ENCODE measurements at places on chromosomes 16 and 17.
A peak's percentile ranks its signal among the peaks of the same experiment; 100 is the strongest.

DNA sequence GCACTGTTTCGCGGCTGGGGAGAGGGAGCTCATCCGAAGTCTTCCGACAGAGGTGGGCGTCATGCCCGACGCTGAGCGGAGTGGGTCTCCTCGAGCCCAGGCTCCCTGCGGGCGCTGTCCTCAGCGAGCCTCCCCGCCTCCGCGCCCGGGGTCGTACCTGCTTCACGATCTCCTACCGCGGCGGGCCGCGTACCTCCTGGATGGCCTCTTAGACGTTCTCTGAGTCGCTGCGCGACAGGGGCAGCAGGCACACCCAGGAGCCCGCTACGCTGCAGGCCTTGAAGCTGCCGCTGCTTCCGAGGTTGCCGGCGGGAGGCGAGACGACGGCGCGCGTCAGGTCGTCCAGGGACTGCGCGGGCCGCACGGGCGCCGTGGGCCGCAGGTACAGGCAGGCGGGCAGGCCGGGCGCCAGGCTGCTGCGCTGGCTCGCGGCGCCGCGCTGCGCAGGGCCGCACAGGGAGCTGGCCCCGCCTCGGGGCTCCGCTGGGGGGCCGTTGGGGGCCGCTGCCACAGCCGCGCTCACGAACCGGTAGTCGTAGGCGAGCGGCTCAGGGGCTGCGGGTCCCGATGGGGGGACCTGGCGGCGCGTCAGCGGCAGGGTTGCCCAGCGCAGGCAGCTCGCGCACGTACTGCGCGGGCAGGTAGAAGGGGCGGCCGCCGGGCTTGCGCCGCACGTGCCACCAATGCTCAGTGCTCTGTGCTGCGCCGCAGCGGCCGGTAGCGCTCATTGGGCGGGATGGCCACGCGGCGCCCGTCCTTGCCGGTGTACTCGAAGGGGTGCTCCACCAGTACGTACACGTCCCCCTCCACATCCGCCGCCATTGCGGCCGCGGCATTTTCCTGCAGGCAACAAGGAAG is 116.4 kb upstream of the SMURF2 start:
- DNase-seq, result peak; percentile 7

DNA sequence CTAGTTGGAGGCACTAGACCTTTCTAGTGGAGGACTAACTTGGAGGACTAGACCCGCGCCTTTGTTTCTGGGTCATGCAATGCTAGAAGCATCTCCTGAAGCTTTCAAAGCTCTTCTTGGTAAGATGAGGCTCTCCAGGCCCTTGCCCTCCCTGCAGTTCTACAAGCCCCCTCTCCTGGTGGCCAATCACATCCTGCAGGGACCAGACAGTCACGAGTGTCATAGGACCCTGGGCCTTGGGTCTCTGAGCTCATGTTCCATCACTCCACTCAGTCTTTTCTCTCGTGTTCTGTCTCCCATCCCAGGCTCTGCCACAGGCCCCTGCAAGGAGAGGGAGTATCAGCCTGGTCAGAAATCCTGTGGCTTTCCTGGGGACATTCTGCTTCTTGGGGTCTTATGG is 119.6 kb downstream of the CYLD start:
- no peak for DNase-seq

GRCh38 chr16:87076950-87077749 is 240.0 kb downstream of the C16orf95 start:
- DNase-seq, result peak; percentile 13

DNA sequence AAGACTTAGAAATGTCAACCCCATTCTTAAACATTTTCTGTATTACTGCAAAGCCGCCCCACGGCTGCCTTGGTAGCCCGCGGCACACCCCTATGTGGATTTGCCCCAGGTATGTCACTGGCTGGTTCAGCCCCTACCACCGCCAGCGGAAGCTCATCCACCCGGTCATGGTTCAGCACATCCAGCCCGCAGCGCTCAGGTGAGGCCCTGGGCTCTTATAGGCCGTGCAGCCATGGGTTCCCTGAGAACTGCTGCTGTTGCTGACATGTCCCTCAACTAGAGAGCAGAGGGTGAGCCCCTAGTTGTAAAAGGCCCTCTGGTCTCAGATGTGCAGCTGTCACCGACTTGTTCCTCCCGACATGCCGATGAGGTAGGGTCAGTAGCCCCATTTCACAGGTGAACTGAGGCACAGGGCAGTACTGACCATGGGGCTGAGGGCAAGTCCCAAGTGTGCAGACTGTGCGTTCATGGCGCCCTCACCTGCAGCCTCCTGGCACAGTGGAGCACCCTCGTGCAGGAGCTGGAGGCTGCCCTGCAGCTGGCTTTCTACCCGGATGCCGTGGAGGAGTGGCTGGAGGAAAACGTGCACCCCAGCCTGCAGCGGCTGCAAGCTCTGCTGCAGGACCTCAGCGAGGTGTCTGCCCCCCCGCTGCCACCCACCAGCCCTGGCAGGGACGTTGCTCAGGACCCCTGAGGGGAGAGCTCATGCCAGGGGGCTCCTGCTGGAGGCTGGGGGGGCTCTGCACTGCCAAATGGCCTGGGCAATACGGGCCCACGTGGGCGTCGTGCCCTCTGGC is 8.7 kb downstream of the CYBC1 start:
- DNase-seq, result no peak

GRCh38 chr17:63268827-63269226 is 177.3 kb downstream of the CYB561 start:
- no peak for DNase-seq

- no peak for DNase-seq
Observed at GRCh38 chr17:77837917-77838316, 120.6 kb upstream of the TNRC6C start.

DNA sequence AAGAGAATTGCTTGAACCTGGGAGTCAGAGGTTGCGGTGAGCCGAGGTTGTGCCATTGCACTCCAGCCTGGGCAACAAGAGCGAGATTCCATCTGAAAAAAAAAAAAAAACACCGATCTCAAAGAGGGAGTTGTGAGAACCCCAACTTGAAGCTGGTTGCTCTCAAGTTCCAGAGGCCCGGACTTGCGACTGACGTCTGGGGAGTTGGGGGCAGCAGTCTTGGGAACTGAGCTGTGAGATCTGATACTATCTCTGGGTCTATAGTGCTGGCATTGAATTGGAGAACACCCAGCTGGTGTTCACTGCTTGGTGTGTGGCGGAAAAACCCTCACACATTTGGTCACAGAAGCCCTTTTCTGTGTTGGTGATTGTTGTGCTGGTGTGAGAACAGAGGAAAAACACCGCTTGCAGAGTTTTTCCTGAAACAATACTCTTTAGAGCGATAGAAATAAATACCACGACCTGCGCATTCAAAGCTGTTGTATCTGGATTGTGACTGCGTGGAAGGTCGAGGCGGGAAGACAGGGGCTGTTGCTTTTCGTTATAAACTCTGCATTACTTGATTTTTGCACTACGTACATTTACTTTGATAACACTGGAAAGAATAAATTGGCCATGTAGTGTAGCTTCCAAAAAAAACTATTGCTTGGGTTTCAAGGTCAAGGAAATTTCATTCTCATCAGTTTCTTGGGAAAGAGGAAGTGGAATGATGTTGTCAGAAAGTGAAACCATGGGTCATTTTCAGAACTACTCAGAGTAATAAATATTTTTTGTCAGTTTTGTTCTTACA is 8.8 kb downstream of the SCIMP start:
- no peak for DNase-seq

- no peak for DNase-seq
Observed at GRCh38 chr17:36632916-36633771, 31.8 kb downstream of the MRM1 start.

DNA sequence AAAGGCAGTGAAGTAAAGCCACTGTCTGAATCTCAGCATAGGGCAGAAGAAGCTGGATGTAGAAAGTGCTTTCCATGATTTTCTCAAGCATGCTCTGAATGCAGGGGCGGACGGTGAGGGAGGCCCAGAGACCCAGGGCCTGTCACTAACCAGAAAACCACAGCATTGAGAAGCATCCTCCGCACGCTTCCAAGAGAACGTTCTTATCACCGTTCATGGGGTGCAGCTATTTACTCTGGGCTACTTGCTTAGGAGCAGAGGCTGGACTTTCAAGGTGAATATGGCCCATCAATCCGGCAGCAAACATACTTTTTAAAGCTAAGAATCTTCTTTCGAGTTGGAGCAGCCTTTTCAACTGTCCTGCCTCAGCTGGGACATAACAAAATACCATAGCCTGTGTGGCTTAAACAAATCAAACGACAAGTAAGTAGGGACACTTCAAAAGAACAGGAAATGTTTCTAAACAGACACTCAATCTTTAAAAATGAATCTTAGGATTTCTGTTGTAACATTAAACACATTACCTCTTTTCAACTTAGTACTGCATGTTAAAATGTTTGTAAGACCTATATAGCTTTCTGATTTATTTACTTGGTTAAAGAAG is 46.5 kb upstream of the CDRT4 start:
- DNase-seq, result no peak

DNA sequence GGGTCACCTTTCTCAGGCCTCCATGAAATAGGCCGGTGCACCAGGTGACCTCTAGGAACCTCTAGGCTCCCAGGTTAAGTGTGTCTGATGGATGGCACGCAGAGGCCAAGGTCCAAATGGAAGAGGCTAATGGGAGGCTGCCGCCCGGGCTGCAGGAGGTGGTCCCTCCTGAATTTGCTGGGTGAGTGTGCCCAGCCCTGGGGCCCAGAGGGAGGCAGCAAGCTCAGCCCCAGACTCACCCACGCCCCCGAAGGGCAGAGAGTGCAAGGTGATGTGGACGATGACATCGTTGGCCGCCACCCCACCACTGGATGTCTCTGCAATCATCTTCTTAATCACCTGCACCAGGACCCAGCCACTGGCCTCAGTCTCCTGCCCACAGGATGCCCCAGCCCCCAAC is 9.3 kb downstream of the ALDH3A1 start:
- DNase-seq, result no peak

GRCh38 chr16:3518292-3518985 is 17.6 kb downstream of the CLUAP1 start:
- DNase-seq, result no peak

DNA sequence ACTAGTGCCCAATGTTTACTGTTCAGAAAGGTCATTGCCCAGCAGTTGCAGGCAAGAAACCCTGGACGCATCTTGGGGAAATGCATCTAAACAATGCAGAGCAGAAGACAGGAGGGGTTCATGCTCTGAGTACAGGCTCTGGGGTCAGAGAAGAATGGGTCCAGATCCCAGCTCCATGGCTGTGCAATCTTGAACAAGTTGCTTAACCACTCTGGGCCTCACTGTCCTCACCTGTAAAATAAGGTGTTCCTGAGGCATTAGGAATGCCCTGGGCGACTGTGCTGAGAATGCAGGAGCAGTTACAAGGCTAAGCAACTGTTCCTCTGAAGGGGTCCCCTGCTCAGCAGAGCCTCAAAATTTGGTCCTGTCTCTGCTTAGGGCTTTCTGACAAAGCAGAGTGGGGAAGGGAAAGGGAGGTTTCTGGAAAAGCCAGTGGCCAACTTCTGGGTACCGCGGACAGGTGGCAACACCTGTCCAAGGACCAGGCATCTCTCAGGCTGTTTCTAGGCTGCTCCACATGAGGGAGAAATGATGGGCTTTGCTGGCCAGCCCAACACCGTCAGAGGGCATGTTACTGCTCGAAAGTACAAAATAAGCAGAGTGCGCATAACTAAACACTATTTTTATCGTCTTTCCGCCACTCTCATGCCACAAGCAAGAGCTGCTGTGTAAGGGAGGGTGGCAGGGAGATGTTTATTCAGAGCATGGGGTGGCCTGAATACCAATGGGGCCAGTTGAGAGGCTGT is 176.8 kb downstream of the XYLT1 start:
- no peak for DNase-seq

DNA sequence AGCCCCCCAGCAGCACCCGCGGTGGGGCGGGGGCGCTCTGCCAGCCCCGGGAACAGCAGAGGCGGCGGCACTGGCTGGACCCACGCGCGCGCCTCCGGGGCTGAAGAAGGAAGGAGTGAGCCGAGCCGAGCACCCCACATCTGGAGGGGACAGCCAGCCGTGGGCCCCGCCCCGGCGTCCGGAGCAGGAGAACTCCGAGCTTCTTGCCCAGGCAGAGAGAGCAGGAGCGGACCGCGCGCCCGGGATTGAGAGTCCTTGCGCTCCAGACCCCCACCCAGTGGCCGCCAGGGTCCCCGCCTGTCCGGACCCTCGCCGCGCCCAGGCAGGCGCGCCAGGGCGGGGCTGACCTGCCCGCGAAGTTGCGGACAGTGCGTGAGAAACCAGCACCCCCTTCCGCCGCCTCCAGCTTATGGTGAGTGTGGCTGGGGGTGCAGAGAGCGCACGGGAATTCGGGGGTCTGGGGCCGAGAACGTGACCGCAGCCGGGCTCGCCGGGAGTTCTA is 921.9 kb upstream of the EEF2KMT start:
- DNase-seq, result no peak

GRCh38 chr17:28272166-28272565 is 46.8 kb upstream of the TMEM97 start:
- no peak for DNase-seq

- peak; percentile 44 for DNase-seq
Observed at GRCh38 chr17:27529230-27529796, 73.1 kb downstream of the KSR1 start.

- no peak for DNase-seq
Observed at GRCh38 chr17:62581764-62582163, 45.7 kb upstream of the MRC2 start.

- DNase-seq, result no peak
Observed at GRCh38 chr17:39104046-39104445, 47.4 kb downstream of the PLXDC1 start.

Data from bronchial epithelial cell (primary cell).